ENCODE measurements at places on chromosomes 12 and 14.

- no peak for DNase-seq
Measured at GRCh38 chr14:73748858-73749357, 34.7 kb upstream of the PNMA1 start.

DNA sequence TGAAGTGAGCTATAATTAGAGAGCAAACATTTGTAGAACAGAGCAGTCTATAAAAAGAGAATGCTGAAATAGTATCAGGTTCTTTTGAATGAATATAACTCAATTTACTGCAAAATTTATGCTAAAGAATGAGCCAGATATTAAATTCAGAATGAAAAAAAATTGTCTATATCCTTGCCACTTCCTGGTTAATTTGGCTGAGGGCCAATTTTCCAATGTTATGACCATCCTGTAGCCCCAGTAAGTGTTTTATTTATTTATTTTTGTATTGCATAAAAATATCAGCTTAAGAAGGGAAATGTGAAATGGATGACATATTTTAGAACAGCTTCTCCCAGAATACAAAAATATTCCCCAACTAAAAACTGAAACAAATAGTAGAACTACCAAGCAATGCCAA is 263.4 kb downstream of the SOX5 start:
- no peak for DNase-seq

GRCh38 chr12:26918321-26919215 is 19.2 kb downstream of the INTS13 start:
- no peak for DNase-seq

DNA sequence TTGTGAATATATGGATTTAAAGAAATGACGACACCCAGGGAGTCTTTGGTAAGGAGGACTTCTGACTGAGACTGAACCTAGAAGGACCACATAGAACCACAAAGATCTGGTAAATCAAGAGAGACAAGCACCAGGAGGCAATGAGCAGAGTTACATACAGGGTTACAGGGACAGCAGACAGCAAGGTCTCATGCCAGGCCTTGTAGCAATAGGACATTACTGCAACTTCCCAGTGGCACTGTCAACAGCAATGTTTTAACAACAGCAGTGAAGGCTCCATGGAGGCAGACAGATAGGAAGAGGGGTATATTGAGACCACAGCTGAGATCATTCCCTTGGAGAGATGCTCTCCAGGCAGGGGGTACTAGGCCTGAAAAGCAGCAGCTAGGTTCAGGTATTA is 18.5 kb downstream of the CPNE8 start:
- no peak for DNase-seq

- DNase-seq = no peak
Measured at GRCh38 chr12:89038831-89039512, 313.3 kb downstream of the DUSP6 start.

- DNase-seq = no peak
Measured at GRCh38 chr12:104805186-104805585, 152.9 kb downstream of the SLC41A2 start.

- DNase-seq = no peak
Measured at GRCh38 chr12:125133616-125134015, 68.4 kb downstream of the AACS start.

DNA sequence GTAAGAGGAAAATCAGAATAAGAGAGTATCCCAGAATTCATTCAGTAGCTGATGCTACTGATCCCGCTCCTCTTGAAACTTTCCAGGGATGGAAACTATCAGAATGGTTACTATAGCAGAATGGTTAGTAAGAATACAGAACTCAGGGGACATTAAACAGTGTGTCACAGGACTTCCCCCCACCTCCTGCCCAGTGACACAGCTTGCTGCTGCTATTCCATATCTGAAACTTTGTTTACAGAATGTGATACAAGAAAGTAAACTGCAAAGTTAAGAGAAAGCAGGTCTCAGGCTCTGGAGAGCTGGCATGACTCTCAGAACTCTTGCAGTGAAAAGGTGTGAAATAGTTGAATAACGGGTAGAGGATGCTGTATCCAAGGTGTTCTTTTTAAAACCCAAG is 3.4 kb downstream of the SPX start:
- no peak for DNase-seq

DNA sequence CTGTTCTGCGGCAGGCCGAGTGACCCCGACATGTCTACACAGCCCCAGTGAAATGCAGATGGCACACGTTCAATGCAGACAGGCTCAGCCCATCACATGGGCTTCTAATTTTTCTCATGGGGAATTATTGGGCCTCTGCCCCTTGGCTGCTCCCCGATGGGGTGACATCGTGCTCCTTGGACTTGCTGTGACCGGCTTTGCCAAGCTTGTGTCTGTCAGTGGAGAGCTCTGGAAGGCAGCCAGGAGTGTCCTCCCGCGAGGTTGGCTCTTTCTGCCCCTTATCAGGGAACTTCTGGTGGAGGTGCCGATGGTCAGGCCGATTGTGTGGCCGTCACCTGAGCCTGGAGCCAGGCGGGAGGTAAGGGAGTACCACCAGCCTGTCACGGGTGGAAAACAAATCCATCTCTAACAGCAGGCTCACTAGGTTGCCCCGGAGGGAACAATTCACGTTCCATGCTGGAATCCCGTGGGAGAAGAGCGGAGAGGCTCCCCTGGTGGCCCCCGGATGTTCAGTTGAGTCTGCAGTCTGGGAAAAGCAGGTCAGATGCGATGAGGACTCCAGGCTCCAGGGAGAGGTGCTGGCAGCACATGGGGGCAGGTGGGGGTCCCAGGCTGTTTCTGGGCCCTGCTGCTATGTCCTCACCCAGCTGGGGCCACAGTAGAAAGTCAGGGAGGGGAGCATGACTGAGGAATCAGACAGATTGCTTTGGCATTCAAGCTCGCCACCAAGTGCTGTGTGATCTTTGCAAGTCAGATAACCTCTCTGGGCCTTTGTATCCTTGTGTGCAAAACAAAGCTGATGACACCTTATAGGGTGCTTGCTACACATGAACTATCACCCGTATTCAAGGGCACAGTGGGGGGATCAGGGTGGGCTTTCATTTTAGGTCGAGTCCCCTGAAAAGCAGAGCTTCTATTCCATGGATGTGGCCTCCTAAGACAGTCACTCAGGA is 43.2 kb upstream of the EML1 start:
- DNase-seq = no peak

- DNase-seq = peak; percentile 92
Measured at GRCh38 chr14:79050787-79051727, 880.9 kb downstream of the NRXN3 start.

- DNase-seq = no peak
Measured at GRCh38 chr12:6280053-6280469, 30.4 kb upstream of the PLEKHG6 start.

- DNase-seq = peak; percentile 91
Measured at GRCh38 chr12:64039281-64039871, 182.7 kb downstream of the KICS2 start.

GRCh38 chr12:130572553-130572952 is 143.5 kb downstream of the RIMBP2 start:
- DNase-seq = no peak

DNA sequence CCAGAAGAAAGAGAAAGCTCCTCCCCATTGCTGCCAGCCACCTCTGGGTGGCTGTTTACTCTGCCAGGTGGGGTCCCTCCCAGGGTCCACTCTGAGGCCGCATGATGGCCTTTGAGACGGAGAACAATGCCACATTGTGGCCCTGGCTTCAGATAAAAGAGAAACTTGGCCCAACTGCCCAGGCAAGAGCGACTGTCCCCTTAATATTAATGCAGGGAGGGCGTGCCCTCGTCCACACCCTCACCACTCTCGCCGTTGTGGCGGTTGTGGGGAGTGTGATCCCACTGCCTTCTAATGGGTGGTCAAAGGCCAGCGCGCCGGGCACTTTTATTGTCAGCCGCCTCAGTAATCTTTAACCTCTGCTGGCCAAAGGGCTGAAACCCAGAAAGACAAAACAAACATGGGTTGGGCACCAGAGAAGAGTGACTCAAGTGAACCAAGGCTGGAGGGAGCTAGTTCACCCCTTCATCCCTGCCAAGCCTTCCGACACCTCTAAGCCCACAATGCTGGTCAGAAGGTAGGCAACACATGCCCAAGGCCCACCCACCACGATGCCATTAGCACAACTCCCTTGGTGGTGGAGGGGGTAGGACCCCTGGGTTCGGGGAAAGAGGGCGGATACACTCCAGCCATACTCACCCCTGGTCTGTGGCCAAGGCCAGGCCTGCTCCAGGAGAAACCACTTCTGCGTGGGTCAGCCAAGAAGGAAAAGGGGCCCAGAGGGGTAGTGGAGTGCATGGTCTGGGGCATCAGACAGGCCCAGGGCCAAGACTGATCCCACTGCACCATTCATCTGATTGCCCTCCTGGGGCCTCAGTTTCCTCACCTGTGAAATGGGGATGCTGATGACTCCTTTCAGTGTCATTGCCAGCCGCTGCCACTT is 44.5 kb upstream of the BCL11B start:
- no peak for DNase-seq

GRCh38 chr14:50633954-50634353 is 34.2 kb downstream of the SAV1 start:
- no peak for DNase-seq

DNA sequence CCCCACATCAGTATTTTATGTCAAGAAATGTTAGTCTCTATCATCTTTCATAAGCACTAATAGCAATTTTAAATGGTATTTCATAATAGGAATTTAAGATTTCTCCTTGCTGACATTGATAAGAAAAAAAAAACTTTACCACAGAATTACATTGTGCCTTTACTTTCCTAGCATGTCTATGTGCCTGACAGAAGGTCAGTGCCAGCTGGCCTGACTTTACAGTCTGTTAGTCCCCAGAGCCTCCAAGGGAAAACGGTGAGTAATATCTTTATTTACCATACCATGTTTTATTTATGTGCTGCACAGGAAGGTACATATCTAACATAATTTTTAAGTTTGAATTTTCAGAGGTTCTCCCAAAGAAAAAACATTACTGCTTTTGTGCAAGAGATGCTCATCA is 152.0 kb upstream of the AEBP2 start:
- DNase-seq = no peak

GRCh38 chr14:69424149-69424923 is 25.8 kb downstream of the SLC39A9 start:
- DNase-seq = no peak

DNA sequence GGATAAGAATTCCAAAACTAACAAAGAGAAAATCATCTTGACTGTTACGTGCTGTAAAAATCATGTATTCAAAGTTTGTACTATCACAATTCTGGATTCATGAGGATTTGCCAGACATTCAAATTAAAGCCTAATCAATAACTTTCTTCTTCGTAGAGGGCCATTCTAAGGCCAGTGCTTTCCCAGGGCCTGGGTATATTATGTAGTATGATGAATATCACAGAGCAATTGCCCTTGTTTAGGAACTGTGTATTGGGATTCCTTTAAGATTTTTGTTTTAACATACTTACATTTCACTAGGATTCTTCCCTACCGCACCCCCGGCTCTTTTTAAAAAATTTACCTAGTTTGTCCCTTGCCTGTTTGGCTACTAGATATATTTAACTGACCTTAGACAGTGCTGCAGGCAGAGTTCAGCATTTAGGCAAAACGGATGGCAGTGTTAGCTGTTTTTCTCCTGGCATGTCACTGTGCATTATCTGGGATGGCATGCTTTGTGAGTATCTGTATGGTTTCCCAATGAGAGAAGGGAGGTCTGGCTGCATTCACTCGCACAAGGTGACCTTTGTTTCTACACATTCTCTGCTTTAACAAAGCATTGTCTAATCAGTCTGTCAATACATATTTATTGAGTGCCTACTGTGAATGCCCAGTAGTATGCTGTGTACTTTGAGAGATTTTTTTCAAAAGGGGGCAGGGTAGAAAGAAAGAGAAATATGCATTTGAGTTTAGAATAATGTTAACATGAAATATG is 63.3 kb downstream of the ERC1 start:
- peak; percentile 85 for DNase-seq

- no peak for DNase-seq
Measured at GRCh38 chr14:49792618-49793017, 24.7 kb downstream of the KLHDC2 start.

DNA sequence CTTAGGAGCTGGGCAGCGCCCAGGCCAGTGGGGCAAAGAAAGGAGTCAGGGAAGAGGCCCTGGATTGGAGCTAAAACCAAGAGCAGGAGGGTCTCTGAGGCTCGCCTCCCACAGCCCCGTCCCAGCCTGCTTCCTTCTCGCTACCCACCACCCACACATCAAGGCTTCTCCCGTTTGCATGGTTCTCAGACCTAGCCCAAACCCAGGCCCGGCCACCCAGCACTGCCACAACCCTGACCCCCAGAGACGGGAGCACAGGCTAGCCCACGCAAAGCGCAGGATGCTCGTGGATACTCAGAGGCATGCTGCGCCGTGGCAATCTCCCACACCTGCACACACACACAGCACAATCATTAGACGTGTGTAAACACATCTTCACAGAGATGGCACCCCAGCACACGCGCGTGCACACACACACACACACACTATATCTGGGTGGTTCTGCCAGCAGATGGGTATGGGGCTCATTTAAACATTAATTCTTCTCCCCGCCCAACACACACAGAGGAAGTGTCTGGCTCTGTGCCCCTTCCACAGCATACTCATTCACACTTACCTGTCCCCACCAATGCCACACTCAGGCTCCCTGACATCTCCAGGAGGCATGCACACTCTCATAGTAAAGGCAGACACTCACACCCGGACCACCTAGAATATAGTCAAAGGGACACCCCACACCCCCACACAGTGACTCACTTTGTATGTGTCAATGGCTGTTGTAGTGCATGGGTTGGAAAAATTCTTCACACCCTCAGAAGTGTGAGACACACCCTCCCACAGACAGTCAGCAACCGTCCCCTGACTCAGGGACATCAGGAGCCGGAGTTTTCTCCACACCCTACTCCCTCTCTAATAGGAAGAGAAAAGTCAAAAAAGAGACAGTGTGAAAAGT is 1.1 kb downstream of the CARMIL3 start:
- no peak for DNase-seq

- peak; percentile 73 for DNase-seq
Measured at GRCh38 chr12:2959505-2960389, 550 bp downstream of the TEAD4 start.

- DNase-seq = no peak
Measured at GRCh38 chr14:93128725-93129459, 13.2 kb upstream of the ITPK1 start.

GRCh38 chr12:53097564-53098353 is at the start of gene IGFBP6:
Gene IGFBP6, plus strand, starts transcription at chr12:53097667. Its CDS starts 51 bp downstream, at chr12:53097718.
- DNase-seq = no peak

DNA sequence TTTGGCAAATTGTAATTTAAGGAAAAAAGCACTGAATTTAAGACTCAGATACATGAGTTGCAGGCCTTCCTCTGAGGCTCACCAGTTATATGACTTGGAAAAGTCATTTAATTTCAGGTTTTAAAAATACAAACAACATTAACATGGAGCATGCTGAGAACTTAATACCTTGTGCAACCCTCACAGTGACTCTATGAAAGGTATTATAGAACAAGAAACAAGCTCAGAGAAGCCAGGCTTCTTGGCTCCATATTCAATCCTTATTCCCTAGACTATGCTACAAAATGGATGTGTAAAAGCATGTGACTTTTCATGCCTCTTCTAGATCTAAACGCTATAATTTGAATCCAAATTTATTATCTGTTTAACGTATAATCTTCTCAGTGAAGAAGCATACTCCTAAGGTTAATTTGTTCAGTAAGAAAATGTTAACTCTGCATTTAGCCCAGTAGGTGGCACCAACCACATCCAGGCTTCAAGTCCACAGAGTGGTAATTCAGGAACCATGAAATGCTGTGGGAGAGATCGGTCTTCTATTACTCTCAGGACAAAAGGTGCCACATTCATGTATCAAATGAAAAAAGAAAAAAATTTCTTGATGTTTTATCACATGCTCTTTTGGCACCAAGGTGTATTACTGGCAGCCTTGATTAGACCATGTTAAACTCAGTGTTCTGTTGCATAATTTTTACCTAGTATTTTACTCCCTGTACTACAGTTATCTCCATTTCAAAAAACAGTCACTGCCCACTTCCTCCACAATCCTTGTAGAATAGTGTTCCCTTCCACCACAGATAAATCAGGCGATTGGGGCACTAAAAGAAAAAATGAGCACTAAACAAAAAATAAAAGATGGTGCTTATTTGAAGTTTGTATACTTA is 9.3 kb downstream of the CCDC196 start:
- peak; percentile 39 for DNase-seq

All from NCI-H526 treated with DMSO at 0.1 percent for 48 hours (cell line).